ENCODE measurements at places on chromosomes 4 and X. TPM values are rescaled to one million over a fixed set of nuclear protein-coding genes. Genes with fewer than 3 reads are reported as not detected.

Gene SUPT20HL2
- not detected for polyA plus RNA-seq

Gene RNF128
- 14.4 TPM for polyA plus RNA-seq

Gene FREM3
- 0.27 TPM for polyA plus RNA-seq

Gene HTN1
- polyA plus RNA-seq, result not detected

Gene NBDY
- polyA plus RNA-seq, result 99.7 TPM

Gene ACTRT1
- not detected for polyA plus RNA-seq

Gene PDS5A
- polyA plus RNA-seq, result 67.2 TPM

Gene XKRX
- polyA plus RNA-seq, result 0.40 TPM

Gene TMSB15C
- 17.1 TPM for polyA plus RNA-seq

Gene GYG2
- 17.4 TPM for polyA plus RNA-seq

Gene SMIM43
- polyA plus RNA-seq, result 0.34 TPM

Gene SPIN4
- polyA plus RNA-seq, result 21.4 TPM

Gene SMIM10L2A
- polyA plus RNA-seq, result 3.3 TPM

Gene TMEM271
- polyA plus RNA-seq, result 0.06 TPM

DNA sequence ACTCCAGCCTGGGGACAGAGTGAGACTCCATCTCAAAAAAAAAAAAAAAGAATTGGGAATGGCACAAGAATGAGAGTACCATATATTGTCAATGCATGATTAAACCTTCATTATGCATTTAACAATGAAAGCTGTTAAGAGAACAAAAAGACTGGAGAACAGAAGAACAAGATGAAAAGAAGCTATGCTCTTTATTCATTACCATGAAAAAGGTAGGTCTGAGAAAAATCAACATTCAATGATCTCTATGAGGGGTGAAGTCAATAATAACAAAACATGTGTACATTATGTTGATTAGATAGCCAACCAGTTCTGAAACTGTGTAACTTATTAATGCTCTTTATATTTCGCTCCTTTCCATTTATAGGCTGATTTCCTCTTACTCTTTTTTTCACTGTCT, 100.9 kb downstream of the BRWD3 start:
- no peak for DNase-seq

DNA sequence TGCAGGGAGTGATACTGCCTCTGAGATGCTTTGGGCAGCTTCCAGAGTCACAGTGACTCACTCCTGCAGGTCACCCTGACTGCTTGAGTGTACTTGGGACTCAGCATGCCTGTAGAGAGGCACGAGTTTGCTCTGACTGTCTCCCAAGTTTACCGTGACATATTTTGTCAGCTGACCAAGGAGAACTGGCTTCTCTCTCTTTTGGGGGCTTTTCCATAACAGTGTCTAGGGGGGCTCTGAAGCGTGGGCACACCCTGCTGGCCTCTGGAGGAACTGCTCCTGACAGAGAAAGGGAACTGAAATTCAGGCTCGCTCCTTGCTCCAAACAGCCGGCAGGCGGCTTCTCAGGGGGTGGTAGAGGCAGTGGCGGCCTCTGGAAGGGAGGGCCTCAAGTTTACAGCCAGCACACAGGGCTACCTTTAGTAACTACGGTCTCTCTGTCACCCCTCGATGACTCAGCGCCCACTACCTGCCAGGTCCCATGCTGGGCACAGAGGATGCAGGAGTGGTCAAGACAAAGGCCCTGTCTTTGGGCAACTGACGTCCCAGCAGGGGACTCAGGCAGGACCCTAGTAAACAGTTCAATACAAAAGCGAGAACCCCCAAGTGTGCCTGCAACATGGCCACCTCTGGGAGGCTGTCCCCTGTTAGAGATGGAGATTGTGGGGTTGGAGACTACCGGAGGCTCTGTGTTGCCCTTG, 17.8 kb downstream of the ZNF185 start:
- DNase-seq, result no peak

DNA sequence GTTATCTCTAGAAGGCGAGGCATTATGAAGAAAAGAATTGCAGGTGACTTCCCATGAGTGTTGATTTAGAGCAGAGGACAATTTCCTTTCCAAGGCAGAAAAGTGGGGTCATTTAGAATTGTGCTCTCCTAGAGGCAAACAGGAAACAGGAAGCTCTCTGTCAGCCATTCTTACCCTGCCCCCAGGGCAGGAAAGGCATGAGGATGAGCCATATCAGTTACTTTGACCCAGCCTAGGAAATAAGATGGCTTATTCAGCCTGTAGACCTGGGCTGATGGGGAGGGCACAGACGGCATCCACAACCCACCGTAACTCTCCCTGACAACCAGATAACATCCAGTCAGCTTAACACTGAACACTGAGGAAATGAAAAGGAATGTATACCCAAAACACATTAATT, 88.8 kb upstream of the KDR start:
- no peak for DNase-seq

GRCh38 chrX:9561199-9561598, 96.3 kb downstream of the TBL1X start:
- no peak for DNase-seq

DNA sequence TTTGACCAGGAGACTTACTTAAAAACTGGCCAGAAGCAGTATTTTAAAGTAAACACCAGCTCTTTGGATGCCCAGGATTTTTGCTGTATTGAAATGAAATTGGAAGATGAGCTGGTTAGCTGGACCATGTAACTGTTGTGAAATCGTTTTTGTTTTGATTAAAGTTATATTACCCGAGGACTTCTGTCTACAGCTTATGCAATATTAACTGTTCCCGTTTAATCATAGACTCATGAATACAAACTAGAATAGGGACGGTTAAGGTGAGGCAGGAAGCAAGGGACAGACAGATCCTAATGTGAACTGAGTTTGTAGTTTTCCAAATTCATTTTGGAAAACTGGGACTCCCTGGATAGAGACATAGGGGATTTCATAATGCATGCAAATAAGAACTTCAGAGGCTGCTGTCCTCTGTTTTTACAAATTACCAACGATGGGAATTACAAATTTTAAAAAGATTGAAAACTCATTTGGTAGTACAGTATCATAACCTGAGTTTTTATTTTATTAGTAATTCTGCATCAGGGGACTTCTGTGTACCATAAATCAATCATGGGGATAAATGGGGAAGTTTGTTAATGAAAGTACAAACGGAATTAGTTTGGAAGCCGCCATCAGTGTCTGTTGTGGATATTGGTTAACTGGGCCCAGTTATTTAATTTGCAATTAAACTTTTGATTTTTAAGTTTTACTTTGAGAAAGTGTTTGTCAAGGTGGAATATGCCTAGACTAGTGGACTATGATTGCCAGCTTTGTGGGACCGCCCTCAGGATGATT, 304.4 kb downstream of the AFF2 start:
- DNase-seq, result no peak

- no peak for DNase-seq
Observed at GRCh38 chrX:46649421-46650260, 76.1 kb downstream of the CHST7 start.

DNA sequence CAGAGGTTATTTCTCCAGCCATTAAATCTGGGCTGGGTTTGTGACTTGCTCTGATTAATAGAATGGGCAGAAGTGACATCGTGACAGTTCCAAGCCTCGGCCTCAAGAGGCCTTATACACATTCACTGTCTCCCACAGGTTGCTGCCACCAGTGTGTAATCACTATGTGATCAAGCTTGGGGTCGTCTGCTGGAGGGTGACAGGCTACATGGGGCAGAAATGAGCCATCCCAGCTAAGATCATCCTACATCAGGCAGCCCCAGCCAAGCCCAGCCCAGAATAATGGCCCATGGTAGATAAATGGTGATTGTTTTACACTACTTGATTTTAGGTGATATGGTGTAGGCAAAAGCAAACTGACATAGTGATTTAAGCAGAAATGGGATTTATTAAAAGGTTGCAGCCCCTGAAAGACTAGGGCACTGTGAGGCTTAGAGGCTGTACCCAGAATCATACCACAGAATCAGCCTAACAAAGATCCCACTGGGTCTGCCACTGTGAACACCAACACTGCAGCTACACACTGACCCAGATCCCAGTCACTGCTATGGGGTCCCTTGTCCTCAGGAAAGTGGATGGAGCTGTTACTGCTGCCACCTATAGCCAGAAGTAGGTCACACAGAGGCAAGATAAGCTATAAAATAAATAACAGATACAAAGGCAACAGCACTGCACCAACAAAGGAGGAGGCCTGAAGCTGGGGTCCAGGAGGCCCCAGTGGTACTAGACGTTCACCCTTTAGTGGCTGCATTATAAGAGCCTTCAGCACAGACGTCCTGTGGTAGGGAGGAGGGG, 159.6 kb upstream of the RBPJ start:
- no peak for DNase-seq

DNA sequence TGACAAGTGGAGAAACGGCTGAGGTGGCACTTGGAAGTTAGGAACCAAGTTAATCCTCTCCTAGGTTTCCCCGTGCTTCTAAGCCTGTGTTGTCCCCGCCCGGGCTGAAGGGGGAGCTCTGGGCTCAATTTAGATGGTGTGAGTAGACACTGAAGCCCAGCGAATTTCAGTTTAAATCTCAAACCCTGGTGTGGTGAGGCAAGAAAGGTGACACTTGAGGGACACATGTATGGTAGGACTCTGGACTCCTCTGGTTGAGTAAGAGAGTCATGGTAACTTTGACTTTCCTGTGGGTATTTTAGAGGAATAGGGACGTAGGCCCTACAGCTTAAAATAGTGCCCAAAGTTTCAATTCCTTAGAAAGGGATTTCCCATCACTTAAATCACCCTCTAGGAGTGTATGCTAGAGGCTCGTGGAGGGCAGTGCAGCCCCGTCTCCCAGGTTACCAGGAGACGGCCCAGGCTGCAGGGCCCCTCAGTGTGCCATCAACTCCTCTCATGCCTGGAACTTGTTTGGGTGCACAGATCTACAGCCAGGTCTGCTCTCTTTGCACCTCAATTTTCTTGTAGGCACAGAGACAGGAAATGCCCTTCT, 24.0 kb downstream of the HAND2 start:
- no peak for DNase-seq

- DNase-seq, result no peak
Observed at GRCh38 chrX:113747274-113747973, 836.5 kb upstream of the HTR2C start.

DNA sequence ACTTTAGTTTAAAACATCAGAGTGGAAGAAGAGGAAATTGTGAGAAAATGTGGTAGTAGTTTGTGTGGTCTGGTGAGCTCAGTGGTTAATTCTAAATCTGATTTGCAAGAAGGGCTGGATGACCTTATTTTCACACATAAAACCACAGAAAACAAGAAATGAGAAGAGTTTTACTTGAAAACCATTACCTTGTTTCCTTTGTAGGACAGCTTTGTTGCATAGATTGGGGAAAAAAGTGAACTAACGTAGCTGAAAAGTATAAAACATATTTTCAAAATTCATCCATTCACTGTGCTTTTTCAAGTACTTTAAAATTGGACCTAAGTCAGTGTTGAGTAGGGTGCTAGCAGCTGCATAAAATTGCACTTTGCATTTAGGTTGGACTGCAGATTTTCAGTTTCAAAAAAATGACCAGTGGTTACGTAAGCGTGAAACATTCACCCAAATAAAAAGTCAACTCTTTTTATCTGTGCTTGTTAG, 211.3 kb downstream of the ARHGAP10 start:
- DNase-seq, result no peak

GRCh38 chrX:19122641-19123009, 357 bp upstream of the ADGRG2 start:
- DNase-seq, result no peak

- DNase-seq, result no peak
Observed at GRCh38 chrX:41043674-41044345, 41.4 kb upstream of the USP9X start.

- DNase-seq, result no peak
Observed at GRCh38 chr4:81491943-81492342, 20.2 kb upstream of the RASGEF1B start.

GRCh38 chr4:150782311-150782710, 200.4 kb downstream of the MAB21L2 start:
- DNase-seq, result peak; percentile 3

Measured in left renal pelvis (tissue), 4 donors.